Activated naive CD8-positive, alpha-beta T cell treated with anti-CD3 and anti-CD28 coated beads for 36 hours (primary cell): ENCODE measurements at places on chromosomes 6 and 20. TPM values are rescaled to one million over a fixed set of nuclear protein-coding genes. Genes with fewer than 3 reads are reported as not detected.

Gene CRISP2
- not detected for total RNA-seq

Gene KCNK15
- total RNA-seq = 0.31 TPM

DNA sequence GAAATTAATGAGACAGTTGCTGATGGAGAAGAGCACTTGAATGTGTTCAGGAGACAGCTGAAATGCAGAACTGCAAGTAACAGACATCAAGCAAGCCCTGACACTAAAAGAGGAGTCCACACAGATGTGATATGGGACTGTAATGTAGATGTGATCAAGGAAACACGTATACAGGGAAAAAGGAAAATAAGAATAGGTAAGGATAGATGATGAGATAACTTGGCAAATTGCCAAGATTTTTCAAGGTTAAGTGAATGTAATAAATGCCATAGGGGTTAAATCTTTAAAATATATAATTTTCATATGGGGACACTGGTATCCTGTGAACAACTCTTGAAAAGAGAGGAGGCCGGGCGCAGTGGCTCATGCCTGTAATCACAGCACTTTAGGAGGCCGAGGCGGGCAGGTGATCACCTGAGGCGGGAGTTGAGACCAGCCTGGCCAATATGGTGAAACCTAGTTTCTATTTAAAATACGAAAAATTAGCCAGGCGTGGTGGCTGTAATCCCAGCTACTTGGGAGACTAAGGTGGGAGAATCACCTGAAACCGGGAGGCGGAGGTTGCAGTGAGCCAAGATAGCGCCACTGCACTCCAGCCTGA, 7.2 kb upstream of the SNX14 start:
- H3K27me3 ChIP-seq = no peaks in the 10 kb centered on the region
- H3K27ac ChIP-seq = no peak overlapping the region

DNA sequence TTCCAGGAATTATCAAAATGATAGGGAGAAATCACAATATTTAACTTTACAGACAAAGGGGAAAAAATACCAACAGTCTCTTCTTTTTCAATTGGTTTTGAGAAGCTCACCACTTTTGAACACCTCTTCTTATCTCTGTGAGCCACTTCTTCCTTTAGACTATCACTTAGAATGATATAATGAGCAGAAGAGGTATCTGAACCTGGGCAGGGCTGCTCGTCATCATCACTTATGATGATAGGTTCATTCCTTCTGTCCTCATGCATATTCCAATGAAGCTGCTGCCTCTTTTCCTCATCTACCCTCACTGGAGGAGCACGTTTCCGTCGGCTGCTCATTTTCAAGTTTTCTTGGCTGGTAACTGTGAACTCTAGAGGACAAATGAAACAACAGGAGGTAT, 9.2 kb downstream of the SHPRH start:
- no peak overlapping the region for H3K27ac ChIP-seq
- H3K27me3 ChIP-seq = no peaks in the 10 kb centered on the region
- peaks cover 20% of the 10 kb centered on the region for H3K4me1 ChIP-seq
- peaks cover 20% of the 10 kb centered on the region for H3K36me3 ChIP-seq

- H3K27me3 ChIP-seq = peaks cover 10% of the 10 kb centered on the region
- no peaks in the 10 kb centered on the region for H3K36me3 ChIP-seq
- H3K27ac ChIP-seq = no peak overlapping the region
- peak; percentile 48 for DNase-seq
- H3K4me3 ChIP-seq = no peak overlapping the region
- no peaks in the 10 kb centered on the region for H3K4me1 ChIP-seq
These were observed 23.6 kb downstream of the LRP11 start for GRCh38 chr6:149840345-149841075.

GRCh38 chr6:41073968-41074691, 1.4 kb downstream of the NFYA start:
- no peak for DNase-seq
- H3K27ac ChIP-seq = peak overlapping the region; percentile 92
- peaks cover 23% of the 10 kb centered on the region for H3K36me3 ChIP-seq
- H3K4me1 ChIP-seq = peaks cover 53% of the 10 kb centered on the region
- peak overlapping the region; percentile 94 for H3K4me3 ChIP-seq

- H3K4me1 ChIP-seq = peaks cover 11% of the 10 kb centered on the region
- no peaks in the 10 kb centered on the region for H3K36me3 ChIP-seq
- H3K4me3 ChIP-seq = no peak overlapping the region
- DNase-seq = no peak
- H3K27ac ChIP-seq = no peak overlapping the region
These were observed 6.1 kb downstream of the TRIM10 start for GRCh38 chr6:30154709-30155519.

GRCh38 chr6:158911746-158912480, 88.1 kb downstream of the RSPH3 start:
- DNase-seq = peak; percentile 52
- H3K36me3 ChIP-seq = no peaks in the 10 kb centered on the region
- H3K27ac ChIP-seq = peak overlapping the region; percentile 75
- no peaks in the 10 kb centered on the region for H3K27me3 ChIP-seq
- H3K4me1 ChIP-seq = peaks cover 40% of the 10 kb centered on the region
